Right renal cortex interstitium (tissue), 3 donors: ENCODE measurements at places on chromosomes 5 and 9.

- no peak for DNase-seq
Measured at GRCh38 chr5:89444088-89444487, 561.1 kb upstream of the MEF2C start.

DNA sequence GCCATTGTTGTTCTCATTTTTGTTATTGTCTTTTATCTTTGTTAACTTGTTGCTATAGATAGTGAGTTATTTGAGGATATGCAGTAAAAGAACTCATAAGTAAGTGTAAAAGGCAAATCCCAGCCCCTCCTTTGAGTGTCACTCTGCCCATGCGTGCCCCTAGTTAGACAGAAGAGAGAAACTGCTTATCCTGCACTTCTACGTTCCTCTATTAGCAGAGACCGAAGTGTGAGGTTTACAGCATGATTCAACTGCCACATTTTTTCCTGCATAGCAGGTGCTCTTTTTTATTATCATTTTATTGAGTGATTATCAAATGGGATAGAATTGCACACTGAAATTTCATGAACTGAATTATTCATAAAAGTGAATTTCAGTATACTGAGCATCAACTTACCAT lies 12.0 kb upstream of the DNAH5 start:
- DNase-seq, result no peak

DNA sequence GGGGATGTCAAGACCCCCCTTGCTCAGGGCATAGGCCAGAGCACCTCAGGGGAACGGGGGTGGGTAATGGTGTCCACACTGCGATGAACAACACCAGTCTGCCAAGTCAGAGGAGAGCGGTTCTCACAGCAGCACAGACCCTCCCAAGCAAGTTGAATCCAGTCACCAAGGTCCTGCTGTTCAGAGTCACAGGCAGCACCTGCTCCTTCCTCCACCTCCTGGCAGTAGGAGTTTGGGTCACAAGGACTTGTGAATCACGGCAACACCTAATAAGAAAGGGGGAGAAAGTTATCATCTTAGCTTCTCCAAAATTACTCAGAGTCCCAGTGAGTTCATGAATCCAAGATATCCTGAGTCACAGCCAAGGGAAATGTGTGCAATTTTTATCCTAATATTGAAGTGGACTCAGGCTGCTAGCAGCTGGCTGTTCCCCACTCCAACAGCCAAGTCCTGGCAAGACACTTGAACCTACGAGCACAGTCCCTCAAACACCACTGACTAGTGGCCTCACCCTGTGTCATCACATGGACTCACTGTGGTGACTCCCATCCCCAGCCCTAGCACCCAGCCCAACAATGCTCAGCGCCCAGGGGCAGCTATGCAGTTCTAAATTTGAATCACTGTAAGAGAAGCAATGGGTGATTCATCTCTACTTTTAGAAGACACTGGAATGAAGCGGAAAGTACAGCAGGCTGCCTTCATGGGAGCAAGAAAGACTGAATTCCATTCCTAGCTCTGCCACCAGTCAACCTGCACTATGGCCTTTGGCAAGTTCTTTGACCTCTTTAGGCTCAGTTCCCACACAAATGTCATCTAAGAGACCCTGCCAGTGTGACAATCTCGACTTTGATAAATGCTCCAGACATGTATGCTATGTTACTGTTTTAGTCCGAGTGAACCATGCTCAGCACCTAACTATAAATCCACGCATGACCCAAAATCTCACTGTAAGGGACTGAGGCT lies 113.7 kb downstream of the KLHL3 start:
- DNase-seq, result no peak

- no peak for DNase-seq
Measured at GRCh38 chr5:9562141-9562540, 16.3 kb upstream of the SEMA5A start.

- no peak for DNase-seq
Measured at GRCh38 chr5:180816608-180817534, 14.3 kb upstream of the MGAT1 start.

DNA sequence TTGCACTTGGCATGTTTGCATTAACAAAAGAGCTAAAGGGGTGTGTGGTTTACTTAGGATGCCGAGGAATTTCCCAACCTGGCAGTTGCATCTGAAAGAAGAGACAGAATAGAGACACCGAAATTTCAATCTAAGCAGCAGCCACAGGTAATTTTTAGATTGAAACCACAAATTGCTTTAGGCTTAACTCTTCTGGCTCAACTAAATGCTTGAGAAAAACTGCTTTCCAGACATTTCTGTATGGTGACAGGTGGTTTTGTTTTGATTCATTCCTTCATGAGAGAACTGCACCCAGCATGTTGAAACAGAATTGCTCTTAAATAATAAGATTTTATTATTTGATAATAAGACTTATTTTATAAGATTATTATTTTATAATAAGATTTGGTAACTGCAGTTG lies 21.5 kb downstream of the SECISBP2 start:
- no peak for DNase-seq

DNA sequence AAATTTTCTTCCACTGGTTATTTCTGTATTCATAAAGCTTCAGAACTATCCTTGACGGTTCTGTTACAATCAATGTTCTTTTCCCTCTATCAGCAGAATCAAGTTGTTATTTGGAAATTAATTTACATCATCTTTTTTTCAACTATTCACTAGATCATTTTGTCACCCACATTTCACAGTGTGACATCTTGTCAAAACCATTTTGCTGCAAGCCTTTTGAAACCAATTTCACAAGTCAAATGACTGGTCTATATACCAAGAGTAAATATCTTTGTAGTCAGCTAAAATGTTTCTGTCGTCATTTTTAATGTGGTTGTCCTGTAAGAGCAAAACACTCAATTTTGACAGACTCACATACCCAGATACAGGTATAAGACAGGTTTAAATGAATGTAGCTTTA lies 984.3 kb upstream of the TYRP1 start:
- DNase-seq, result no peak

GRCh38 chr5:146645342-146645741 lies 129.4 kb upstream of the GPR151 start:
- DNase-seq, result no peak

- no peak for DNase-seq
Measured at GRCh38 chr5:150778517-150779396, at the start of gene SMIM3. TSS of gene SMIM3 (plus strand) at chr5:150778757. CDS start at chr5:150795441, 16,684 bp downstream.

DNA sequence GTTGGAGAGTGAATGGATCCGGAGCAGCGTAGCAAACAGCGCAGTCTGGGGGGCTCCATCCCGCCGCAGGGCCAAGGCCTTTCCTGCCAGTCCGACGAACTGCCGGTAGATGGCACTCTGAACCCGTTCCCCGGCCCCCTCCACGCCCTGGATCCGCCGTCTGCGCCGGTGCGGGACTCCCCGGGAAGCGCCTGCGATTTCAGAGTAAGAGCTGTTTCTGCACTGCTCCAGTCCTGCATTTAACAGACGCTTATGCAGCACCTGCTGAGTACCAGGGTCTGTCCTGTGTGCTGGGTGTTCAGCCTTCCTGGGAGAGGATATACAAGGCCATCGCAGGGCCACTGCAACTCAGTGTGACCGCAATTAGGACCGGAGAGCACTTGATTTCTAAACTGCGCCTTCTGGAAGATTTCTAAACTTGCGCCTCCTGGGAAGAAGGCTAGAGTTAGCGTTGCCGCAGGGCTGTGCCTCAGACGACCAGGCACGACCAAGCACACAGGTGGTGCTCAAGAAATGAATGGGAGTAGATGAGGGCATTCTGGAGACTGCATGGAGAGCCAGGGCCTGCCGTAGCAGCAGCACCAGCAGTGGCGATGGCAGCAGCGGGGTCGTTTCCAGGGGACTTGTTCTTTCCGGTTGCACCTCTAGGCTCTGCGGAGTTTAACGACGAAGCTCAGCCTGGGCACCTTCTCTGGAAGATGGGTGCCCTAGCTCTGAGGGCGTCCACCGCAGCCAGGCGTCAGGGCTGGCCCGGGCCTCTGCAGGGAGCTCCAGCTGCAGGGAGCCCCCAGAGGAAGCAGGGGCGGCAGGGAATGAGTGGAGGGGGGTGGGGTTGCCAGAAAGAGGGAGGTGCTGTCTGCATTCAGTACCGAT lies 14.3 kb upstream of the TIFAB start:
- no peak for DNase-seq

DNA sequence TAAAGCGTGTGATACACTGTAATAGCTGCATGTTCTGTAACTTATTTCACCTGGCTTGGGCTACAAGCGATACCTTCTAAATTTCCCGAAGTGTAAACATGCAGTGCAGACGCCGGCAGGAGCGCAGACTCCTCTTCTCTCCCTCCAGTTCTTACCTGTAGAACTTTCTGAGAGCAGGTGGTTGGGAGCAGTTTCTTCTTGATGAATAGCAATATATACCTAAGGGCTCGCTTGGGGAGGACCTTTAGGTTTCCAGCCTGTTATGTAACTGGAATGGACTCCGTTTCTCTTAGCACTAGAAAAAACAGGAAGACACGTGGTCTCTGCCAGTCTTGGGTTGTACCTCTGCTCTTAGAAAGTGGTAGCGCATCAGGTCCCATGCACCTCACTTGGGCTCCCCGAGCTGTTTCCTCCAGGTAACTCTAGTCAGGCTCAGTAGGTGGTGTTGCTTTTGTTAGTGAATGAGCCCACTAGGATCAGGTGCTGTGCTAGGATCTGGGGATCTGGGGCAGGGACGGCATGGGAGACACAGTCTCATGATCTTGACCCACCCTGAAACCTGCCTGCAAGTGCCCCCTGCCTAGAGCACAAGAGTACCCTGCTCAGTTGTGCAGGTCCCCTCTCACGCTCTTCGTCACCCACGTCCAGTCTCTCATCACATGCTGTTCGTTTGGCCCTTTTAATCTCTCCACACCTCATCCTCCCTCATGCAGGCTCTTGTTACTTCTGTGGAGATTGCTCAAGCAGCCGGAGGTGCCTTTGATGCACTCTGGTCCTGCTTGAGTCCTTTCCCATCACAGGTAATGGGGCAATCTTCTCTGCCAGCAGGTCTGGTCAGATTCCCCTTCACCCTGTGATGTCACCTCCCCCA lies 2.8 kb downstream of the TENT4A start:
- no peak for DNase-seq

GRCh38 chr9:101737705-101738565 lies 512 bp downstream of the GRIN3A start:
- DNase-seq, result no peak
